Activated T-cell treated with anti-CD3 and anti-CD28 coated beads for 24 hours (primary cell): ENCODE measurements at places on chromosomes 13 and 19.

DNA sequence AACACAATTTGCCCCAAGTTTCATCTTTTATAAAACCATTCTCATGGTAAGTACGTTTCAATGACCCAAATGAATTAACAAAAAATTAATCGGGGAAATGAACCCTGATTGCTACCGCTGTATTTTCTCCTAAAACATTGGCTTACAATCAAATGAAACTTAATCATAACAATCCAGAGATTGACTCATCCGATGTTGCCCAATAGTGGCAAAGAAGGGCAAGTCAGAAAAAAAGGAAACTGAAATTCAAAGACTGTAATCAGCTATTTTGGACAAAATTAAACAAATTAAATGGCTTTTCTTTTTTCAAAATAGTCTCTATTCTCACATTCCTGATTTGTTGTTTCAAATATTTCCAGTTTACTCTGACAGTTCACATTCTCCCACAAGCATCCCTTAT is 3.9 kb upstream of the ACOD1 start:
- no peak for DNase-seq

DNA sequence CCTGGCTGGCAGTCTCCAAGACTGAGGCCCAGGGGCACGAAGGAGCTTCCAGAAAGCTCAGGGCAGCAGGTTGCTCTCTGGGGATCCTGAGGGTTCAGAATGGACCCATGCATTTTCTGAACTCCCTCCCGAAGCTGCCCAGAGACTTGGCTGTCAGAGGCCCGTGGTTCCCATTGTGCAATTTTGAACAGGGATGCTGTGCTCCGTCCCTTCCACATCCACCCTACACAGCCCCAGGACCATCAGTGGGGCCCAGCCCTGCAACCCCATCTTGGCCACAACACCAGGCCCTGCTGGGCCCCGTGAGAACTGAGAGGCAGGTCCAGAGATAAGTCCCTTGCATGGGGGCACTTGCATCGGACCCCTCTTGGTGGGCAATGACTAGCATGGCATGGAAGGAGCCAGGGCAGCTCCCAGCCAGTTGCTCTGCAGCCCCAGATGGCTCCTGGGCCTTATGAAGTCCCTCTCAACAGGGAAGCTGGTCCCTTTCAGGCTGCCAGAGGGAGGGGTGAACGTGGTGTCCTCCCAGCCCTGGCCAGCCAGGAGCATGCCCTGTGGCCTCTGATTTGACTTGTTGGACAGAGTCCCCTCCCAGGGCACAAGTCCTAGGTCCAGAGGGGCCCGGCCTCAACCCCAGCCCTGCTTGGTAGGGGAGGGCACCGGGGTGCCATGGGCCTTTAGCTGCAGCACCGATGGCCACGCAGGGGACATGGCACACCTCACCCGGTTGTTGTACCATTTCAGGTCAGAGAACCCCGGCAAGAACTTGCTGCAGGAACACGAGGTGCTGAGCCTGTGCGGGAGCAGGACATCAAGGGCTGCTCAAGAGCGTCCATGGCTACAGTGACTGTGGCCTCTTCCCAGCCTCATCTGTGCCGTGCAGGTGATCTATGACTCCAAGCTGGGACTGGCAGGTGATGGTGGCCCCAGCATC is 17.3 kb upstream of the ZNF14 start:
- DNase-seq, result no peak

GRCh38 chr19:1248139-1248785 is at the start of gene MIDN:
MIDN (plus strand) TSS chr19:1248583; CDS start chr19:1250297, 1,714 bp downstream.
- no peak for DNase-seq

- no peak for DNase-seq
Measured at GRCh38 chr19:7894612-7895309, 6.5 kb downstream of the LRRC8E start.

DNA sequence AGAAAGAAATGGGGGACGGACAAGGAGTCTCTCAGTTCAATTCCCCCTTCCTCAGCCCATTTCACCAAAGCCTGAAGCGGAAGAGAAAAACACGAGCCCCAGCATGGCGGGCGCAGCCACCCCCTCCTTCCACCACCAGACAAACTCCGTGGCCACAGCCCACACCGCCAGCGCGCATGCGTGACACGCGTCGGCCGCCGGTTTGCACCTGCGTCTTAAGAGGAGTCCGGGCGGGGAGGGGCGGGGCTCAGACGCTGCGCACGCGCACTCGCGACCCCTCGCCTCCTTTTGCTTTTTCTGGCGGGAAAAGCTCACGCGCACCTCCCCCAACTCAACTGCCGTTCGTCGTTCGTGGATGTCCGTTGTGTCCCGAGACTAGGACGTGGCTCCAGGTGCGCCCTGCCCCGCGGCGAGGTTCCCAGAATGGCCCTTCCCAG is at the start of gene KASH5:
Gene KASH5, plus strand, starts transcription at position 314 of the 437 bp plus-strand sequence. CDS start 2,635 bp downstream, outside the sequence.
- DNase-seq, result peak; percentile 85

- DNase-seq, result no peak
Measured at GRCh38 chr13:110911880-110912279, 3.0 kb downstream of the ANKRD10 start.

DNA sequence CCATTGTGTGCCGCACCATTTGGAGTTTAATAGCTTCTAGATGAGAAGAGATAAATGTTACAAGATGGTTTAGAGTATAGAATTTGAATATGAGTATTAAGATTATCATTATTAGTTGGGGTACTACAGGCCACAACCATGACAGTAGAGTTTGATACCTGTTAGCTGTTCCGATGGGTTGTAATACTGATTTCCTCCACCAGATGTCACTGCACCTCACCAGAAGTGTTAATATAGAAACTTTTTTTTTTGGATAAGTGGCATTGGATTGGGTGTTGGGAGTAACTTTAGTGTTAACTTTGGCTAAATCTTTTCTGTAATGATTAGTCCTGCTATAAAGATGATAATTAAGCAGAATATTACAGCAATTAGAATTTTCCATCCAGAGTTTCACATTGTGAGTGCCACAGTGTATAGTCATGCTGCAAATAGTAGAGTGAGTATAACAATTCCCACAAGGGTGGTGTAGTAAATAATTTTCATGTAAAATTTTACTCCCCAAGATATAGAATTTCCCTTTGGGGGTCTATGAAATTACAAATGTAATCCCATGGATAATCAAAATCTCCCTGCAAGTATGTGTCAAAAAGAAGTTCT is 56.3 kb downstream of the PSG3 start:
- peak; percentile 4 for DNase-seq
